ENCODE measurements at places on chromosomes 6 and 20. TPM values are rescaled to one million over a fixed set of nuclear protein-coding genes. Genes with fewer than 3 reads are reported as not detected.

DNA sequence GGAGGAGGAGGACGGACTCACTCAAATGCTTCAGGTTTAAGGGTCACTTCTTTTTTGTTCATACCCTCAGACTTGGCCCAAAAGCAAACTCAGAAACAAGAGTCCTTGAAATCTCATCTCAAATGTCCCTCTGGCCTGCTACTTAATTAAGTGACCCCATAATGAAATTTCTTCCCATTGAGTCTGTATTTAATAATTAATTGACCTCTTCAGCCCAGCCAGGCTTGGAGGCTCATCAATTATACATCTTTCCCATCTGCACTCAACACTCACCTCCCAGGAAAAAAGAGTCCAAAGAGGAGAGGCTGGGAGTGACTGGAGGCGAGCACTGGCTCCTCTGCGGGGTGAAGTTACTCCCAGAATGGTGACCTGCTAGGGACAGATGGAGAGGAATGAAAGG lies 90.5 kb upstream of the EYA2 start:
- no peak for DNase-seq

GRCh38 chr6:155587817-155588216 lies 132.2 kb upstream of the NOX3 start:
- DNase-seq: no peak

PRR18 gene
- 0.20 TPM for total RNA-seq

BEND3 gene
- 1.6 TPM for total RNA-seq
